ENCODE measurements at places on chromosomes 2 and 18. TPM values are rescaled to one million over a fixed set of nuclear protein-coding genes. Genes with fewer than 3 reads are reported as not detected.

GRCh38 chr18:6876641-6877041 is 147.1 kb downstream of the ARHGAP28 start:
- DNase-seq = no peak

DNA sequence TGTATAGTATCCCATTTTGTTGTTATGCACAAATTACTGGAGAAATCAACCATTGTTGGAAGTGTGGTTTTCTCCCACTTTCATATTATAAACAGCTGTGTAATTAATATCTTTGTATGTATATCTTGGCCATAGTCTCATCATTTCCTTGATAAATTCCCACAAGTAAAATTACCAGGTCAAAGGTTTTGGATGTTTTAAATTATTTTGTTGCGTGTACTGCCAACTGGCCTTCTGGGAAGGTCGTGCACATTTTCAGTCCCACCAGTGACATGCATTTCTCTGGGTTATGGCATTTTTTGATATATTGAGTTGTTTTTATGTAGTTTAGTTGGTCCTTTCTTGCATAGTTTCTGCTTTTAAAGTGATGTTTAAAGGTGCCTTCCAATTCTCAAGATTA is 41.5 kb downstream of the TSHZ1 start:
- DNase-seq = no peak

DNA sequence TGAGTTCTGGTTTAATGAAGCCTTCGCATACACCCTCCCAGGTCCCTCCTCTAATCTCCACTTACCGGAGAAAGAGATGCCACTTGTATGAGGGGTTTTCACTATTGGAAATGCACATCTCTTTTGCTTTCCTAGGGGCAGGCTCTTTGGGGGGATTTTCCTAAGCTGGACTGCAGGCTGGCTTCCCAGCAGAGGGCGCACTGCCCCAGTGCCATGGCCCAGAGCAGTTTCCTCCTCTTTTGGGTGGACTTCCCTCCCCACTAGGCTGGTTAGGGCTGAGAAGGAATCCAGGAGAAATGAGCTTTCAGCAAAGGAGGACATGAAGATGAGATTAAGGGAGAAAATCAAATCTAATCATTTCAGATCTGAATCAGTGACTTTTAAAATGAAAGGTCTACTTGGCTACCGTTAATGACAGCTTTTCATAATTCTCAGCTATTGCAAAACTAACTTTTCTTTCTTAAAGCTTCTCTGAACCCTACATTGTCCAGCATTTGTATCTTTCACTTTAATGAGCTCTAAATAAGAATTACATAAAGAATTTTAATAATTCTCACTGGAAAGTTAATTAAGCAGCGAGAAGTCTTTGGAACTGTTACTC is 784.1 kb upstream of the FANCL start:
- DNase-seq = peak; percentile 45

DNA sequence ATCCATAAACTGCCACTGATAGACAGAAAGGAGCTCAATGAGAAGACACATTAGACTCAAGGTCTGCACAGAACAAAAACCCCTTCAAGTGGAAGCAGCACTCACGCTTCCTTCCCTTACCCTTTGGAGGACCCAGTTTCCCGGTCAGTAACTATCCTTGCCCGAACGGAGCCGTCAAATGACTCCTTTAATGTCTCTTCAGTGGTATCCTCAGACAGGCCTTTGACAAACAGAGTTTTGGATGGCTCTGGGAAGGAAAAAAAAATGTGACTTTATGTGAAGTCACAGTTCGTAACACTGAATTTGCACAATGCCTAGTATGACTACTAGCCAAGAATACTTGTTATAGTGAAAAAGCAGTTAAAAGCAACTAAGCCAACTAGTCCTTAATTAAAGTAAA is 8.4 kb downstream of the NCL start:
- no peak for DNase-seq

DNA sequence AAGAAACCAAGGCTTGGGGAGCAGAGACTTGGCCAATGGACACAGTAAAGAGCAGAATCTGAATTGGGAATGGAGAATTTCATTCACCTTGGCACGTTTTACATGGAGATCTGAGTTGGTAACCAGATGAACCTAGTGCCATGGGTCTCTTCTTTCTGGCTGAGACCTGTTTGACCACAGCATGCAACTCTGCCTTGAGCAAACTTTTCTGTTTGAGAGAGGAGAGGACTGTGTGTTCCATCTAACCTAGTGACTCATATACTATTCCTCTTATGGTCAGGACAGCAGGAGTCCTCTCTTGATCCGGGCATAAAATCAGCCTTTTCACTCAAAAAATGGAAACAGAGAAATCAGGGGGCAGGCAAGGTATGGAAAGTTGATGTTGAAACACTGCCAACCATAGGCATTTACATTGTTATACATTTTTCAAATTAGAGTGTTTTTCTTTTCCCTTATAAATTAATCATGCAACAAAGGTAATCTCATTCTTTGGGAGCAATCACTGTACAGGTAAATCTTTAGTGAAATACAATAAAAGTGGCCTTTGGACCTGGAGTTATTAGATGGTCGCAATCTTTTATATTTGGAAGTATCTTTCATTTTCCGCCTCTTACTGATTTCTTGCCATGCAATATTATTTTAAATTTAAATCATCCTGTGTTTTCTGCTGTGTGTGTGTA is 86.7 kb downstream of the NRP2 start:
- no peak for DNase-seq

DNA sequence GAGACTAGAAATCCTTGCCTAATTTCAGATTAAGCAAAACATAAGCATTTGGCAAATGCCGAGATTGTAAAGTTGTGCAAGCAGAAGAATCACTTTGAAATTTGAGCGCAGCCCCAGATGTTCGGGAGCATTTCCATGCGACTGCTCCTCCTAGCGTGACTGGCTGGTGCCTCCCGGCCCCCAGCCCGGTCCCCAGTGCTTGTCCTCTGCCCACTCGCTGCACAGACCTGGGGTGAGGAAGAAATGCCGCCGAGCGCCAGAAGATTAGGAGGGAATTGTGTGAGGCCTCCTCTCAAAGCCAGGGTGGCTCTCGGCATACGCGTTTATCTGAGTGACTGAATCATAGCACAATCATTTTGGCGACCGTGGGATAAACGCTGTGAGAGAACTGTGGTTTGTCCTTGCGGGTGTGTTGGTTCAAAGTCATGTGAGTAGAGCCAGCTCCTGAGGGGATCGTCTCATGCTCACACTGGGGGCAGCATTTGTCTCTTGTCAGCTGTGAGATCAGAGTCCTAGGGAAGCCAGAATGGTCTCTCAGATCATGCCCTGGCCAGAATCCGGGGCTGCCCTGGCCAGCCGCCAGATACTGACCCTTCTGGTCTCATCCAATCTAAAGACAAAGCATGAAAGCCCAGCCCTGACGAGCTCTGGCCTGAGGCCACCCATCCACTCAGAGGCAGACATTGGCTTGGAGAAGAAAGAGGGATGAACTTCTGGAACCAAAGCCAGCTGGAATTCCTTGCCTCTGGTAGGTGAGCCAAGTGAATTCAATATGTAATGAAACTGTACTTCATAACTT is 189.3 kb downstream of the SH3RF3 start:
- peak; percentile 83 for DNase-seq

- DNase-seq = no peak
Measured at GRCh38 chr2:85579266-85579935, 2.0 kb downstream of the VAMP8 start.

- no peak for DNase-seq
Measured at GRCh38 chr2:195532628-195533271, 124.3 kb upstream of the SLC39A10 start.

DNA sequence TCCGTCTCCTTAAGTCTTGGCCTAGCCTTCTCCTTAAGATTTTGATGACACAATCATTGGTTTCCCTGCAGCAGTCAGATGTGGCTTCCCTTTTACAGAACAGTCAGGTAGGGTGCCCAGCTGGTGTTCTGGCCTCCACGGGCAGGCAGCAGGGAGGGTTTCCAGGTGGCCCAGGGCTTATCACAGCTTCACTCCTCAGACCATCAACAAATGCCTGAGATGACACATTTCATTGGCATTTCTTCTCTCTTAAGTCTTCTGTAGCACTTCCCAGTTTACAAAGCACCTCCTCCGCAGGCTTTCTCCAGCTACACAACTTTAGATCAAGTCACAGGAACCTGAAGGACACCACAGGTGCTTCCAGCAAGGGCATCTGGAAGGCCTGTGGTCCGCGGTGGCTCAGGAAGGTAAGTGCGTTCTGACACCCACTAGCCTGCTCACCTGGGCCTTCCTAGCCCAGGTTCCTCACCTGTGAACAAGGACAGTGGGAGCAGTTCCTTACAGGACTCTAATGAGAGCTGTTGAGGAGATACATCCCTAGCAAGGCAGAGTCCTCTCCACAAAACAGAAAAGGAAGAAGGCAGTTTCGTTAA is 37.6 kb downstream of the PTPN18 start:
- DNase-seq = no peak

GRCh38 chr2:217535957-217536708 is 466.7 kb downstream of the TNS1 start:
- no peak for DNase-seq

GRCh38 chr2:241970716-241971115 is 101.2 kb downstream of the RTP5 start:
- no peak for DNase-seq

- peak; percentile 41 for DNase-seq
Measured at GRCh38 chr2:177334940-177335543, 57.5 kb upstream of the AGPS start.

- DNase-seq = no peak
Measured at GRCh38 chr2:33670392-33670937, 71.4 kb upstream of the FAM98A start.

GRCh38 chr2:205461169-205461568 is 221.1 kb upstream of the NRP2 start:
- DNase-seq = no peak

DNA sequence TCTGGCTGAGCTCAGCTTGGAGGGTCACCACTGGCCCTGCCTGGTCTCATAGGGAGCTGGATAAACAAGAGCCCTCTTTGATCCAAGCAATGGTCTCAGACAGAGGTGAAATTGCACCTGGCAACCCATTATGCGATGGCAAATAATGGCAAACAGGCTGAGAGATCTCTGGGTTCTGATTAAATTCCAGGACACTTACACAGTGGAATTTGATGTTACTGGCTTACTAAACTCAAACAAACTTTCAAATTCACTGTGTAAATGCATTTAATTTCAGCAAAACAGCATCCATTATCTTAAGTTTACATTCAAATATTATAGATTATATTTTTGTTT is 19.5 kb upstream of the STAT4 start:
- no peak for DNase-seq

DNA sequence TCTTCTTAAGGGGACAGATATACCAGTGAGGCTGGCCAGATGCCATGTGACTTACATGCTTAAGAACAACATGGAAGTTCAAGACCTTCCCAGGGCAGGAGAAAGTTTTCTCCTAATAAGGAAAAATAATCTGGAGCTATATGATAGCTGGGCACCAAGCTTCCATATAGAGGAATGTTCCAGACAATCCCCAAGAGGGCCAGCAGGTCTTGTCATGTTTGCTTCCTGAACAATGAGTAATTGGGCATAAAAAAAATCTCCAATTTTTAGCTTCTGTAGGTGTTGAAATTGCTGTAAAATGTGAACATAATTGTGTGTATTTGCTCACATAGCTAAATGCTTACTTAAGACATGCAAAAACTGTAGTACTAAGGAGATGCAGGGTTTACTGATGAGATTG is 809.5 kb upstream of the PIK3C3 start:
- no peak for DNase-seq

DNA sequence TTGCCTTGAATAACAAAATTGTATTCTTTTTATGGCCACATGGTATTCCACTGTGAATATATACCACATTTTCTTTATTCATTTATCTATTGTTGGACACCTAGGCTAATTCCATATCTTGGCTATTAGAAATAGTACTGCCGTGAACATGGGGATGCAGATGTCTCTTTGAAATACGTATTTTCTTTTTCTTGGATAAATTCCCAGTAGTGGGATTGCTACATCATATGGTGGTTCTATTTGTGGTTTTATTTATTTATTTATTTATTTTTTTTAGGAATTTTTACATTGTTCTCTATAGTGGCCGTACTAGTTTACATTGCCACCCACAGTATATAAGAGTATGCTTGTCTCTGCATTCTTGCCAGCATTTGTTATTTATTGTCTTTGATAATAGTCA is 679.8 kb upstream of the NRXN1 start:
- DNase-seq = no peak

The RAX gene
- not detected for total RNA-seq

The PLEKHB2 gene
- 21.4 TPM for total RNA-seq

The FHOD3 gene
- 4.5 TPM for total RNA-seq

The LHCGR gene
- total RNA-seq = 1.7 TPM

Data from ovary (tissue), 10 donors.